ENCODE measurements at places on chromosomes 3 and 15. TPM values are rescaled to one million over a fixed set of nuclear protein-coding genes. Genes with fewer than 3 reads are reported as not detected.

DNA sequence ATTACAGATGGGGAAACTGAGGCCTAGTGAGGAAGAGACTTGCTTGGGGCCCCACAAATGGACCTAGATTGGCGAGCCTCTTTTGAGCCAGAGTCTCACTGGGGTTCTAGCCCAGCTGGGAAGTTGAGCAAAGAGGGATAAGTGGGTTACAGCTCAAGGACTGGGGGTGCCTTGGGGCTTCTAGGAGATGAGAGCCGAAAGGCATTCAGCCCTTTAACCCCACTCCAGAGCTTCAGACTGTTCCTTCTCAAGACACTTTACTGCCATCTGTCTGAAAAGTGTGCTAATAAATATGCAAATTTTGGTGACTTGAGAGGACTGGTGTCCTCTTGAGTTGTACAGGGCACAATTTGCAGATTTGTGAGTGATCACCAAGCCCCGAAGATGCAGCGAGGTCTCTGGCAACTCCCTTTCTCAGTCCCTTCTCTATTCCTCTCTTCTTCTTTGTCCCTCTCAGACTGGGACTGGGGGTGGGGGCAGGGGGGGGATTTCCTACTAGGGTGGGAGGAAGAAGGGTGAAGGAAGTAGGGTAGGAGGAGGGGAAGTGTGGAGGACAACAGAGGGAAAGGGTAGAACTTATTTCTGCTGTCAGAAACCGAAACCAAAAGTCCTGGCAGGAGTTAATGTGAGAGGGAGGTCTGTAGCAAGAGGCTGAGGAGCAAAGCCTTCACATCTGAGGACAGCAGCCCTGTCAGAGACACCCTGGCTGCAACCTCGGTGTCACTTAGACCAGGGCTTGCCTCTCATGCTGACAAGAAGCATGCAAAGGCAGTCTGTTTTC lies 16.2 kb upstream of the ANKDD1A start:
- DNase-seq: peak; percentile 47
- H3K4me1 ChIP-seq: peaks cover 62% of the 10 kb centered on the region
- H3K27ac ChIP-seq: peak overlapping the region; percentile 96
- peak overlapping the region; percentile 86 for H3K4me3 ChIP-seq

GRCh38 chr3:39234651-39235050 lies 42.3 kb upstream of the XIRP1 start:
- no peaks in the 10 kb centered on the region for H3K36me3 ChIP-seq
- H3K4me3 ChIP-seq: no peak overlapping the region
- H3K27me3 ChIP-seq: peaks cover 60% of the 10 kb centered on the region
- DNase-seq: peak; percentile 28

GRCh38 chr15:64452988-64453688 lies 7.2 kb upstream of the ZNF609 start:
- peaks cover 25% of the 10 kb centered on the region for H3K36me3 ChIP-seq
- no peak overlapping the region for H3K4me3 ChIP-seq
- DNase-seq: no peak

DNA sequence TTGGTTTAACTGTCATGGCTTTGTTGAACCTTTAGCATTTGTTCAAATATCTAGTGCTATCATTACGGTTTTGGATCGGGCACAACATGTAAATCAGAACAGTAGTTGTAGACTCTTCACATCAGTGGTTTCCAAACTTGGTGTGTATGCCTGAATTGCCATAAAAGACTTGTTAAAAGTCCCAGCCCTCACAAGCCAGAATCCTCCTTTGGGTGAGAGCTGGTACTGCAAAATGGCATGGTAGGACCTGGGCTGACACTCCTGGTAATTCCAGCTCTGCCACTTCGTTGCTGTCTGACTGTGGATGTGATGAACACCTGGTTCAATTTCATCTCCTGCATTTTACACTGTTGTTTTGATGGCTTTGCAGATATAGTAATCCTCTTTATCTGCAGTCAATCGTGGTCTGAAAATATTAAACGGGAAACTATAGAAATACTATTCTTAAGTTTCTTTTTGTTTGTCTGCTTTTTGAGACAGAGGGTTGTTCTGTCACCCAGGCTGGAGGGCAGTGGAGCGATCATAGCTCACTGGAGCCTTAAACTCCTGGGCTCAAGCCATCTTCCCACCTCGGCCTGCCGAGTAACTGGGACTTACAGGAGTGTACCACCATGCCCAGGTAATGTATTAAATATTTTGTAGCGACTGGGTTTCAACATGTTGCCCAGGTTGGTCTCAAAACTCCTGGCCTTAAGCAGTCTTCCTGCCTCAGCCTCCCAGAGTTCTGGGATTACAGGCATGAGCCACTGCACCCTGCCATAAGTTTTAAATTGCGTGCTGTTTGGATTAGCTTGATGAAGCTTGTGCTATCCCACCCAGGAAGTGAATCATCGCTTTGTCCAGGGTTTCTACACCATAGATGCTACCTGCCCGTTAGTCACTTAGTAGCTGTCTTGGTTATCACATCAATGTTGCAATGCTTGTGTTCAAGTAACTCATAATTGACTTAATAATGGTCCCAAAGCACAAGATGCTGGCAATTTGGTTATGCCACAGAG lies 61.6 kb downstream of the RAB7A start:
- peak overlapping the region; percentile 96 for H3K27ac ChIP-seq
- no peak for DNase-seq
- H3K27me3 ChIP-seq: no peaks in the 10 kb centered on the region
- H3K4me1 ChIP-seq: peaks cover 66% of the 10 kb centered on the region

DNA sequence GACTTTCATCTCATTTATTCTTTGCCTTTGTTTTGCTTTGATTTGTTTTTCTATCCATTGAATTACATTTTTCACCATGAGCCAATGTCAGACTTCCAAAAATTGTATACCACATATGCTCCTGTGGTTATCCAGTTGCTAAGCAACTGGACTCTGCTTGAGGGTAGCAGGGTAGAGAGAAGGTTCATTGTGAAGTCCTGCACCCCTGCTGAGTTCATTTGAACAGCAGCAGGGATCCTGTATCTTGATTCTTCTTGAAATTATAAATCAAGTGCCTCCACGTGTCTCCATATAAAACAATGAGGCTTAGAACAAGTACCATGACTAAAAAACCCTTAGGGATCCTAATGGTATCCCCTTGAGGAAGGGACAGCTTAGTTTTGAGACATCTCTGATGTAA lies 449.3 kb downstream of the ROBO2 start:
- DNase-seq: no peak
- no peak overlapping the region for H3K4me3 ChIP-seq
- H3K36me3 ChIP-seq: no peaks in the 10 kb centered on the region

DNA sequence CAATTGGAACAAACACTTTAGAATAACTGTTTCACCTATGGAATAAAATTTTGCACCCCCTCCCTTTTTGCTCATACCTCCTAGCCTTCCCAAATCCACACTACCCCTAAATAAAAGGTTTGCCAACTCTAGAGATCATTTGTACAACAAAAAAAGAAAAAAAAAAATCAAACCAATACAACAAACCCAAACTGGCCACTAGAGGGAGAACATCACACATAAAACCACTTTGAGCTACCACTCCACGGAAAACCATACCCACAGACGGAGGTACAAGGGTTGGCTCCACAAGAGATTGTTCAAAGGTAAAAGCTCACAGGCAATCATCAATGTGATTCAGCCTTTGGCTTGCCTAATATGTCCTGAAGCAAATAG lies 47.6 kb downstream of the SETMAR start:
- peak overlapping the region; percentile 43 for H3K4me3 ChIP-seq
- H3K4me1 ChIP-seq: peaks cover 23% of the 10 kb centered on the region
- H3K36me3 ChIP-seq: no peaks in the 10 kb centered on the region
- peak overlapping the region; percentile 74 for H3K27ac ChIP-seq
- peak; percentile 27 for DNase-seq

GRCh38 chr3:126292318-126293070 lies 64.7 kb downstream of the KLF15 start:
- no peak overlapping the region for H3K27ac ChIP-seq
- H3K27me3 ChIP-seq: peaks cover 32% of the 10 kb centered on the region
- no peaks in the 10 kb centered on the region for H3K36me3 ChIP-seq
- no peak overlapping the region for H3K4me3 ChIP-seq
- no peak for DNase-seq

DNA sequence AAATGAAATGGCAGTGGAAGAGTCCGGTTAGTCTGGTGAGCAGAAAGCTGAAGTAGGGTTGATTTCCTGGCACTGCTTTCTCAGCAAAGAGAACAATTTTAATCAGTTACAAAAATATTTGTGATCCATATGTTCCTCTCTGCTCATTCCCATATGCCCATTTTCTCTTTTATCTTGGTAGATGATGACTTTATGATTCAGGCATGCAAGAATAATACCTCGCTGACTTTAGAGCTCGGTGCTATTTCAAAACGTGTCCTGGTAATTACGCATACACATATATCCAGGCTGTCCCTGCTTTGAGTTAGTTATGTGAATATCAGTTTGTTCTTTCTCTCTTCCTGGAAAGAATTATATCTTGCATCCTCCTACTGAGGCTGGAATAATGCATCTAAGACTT lies 38.5 kb downstream of the ARPP21 start:
- no peaks in the 10 kb centered on the region for H3K4me1 ChIP-seq
- H3K27ac ChIP-seq: no peak overlapping the region
- no peak overlapping the region for H3K4me3 ChIP-seq
- H3K27me3 ChIP-seq: no peaks in the 10 kb centered on the region
- no peaks in the 10 kb centered on the region for H3K36me3 ChIP-seq
- DNase-seq: no peak

DNA sequence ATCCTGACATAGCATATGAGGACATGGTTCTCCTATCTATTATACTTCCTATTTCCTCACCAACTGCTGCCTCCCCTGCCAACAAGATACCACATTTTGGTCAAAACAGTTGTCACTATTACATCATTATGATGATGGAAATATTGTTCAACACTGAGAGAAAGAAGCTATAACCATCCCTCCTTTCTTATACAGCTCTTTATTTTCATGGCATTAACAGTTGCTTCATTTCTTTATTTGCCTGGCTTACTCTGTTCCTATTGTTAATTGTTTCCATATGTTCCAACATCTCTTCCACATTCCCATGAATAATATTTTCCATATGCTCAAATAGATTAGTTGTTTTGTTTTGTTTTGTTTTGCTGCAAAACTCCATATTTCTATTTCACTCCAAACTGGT lies 40.8 kb upstream of the FILIP1L start:
- no peaks in the 10 kb centered on the region for H3K27me3 ChIP-seq
- no peak overlapping the region for H3K4me3 ChIP-seq
- H3K4me1 ChIP-seq: peaks cover 6% of the 10 kb centered on the region
- H3K27ac ChIP-seq: no peak overlapping the region
- no peak for DNase-seq

DNA sequence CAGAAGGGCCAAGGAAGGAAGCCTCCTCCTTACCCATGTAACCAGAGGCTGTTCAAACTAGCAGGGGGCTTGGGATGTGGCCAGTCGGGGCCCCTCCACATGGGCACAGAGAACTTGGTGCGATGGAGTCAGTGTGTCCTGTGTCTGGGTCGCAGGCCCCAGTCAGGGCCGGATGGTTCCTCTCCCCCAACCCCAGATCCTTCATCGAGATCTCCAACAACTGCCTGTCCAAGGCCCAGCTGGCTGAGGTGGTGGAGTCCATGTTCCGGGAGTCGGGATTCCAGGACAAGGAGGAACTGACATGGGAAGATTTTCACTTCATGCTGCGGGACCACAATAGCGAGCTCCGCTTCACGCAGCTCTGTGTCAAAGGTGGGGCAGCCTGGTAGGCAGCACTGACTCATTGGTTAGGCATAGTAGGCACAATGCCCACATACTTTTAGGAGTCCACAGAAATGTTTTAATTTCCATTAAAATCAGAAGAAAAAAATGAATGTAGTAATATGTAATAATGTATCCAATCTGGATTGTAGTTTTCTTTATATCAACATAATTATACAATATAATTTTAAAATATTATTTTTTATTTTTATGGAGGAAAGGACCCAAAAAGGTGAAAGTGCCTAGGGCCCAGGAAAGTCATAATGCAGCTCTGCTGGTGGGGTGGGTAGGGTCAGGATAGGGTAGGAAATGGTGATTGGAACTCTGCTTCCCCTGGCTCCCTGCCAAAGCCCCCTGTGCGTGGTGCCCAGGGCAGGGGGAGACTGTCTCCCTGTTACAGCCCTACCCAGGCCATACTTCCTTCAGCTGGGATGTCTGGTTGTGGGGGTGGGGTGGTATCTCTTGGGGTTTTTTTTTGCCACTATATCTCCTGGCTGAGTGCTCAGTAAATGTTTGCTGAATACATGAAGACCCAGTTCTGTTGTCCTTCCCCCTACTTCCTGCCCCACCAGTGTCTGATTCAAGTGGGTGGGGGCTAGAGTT lies 18.6 kb downstream of the DUOX1 start:
- no peaks in the 10 kb centered on the region for H3K27me3 ChIP-seq
- no peaks in the 10 kb centered on the region for H3K4me1 ChIP-seq
- H3K4me3 ChIP-seq: no peak overlapping the region
- no peak overlapping the region for H3K27ac ChIP-seq

- H3K27me3 ChIP-seq: peaks cover 23% of the 10 kb centered on the region
- peaks cover 2% of the 10 kb centered on the region for H3K4me1 ChIP-seq
- no peak overlapping the region for H3K27ac ChIP-seq
- no peaks in the 10 kb centered on the region for H3K36me3 ChIP-seq
- H3K4me3 ChIP-seq: no peak overlapping the region
- DNase-seq: no peak
Observed at GRCh38 chr3:45817831-45818522, 21.6 kb upstream of the SLC6A20 start.

DNA sequence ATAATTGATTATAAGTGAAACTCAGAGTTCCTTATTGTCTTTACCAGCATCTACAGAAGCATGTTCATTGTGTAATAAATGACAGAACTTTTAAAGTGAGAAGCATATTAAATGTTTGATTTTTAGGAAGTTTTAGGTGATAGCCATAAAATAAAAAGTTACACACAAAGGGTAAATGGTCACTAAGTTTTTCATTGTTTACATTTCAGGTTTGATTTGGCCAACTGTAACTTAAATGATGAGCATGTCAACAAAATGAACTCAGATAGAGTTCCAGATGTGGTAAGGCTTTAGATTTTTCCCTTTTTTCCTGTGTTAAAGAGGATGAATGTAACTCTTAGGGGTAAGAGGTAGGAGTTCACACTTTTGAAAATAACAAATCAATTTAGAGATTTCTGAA lies 25.9 kb downstream of the NMD3 start:
- H3K4me1 ChIP-seq: no peaks in the 10 kb centered on the region
- H3K36me3 ChIP-seq: peaks cover 55% of the 10 kb centered on the region
- H3K27ac ChIP-seq: no peak overlapping the region

RBP2 gene
- total RNA-seq: not detected

GHSR gene
- total RNA-seq: not detected

LNP1 gene
- 2.0 TPM for total RNA-seq

ESYT3 gene
- total RNA-seq: 0.09 TPM

CLDN11 gene
- 0.18 TPM for total RNA-seq

AGBL1 gene
- 0.14 TPM for total RNA-seq

ERICH6 gene
- total RNA-seq: 0.39 TPM

FETUB gene
- not detected for total RNA-seq

TRH gene
- not detected for total RNA-seq

AP3B2 gene
- total RNA-seq: not detected

MOBP gene
- total RNA-seq: 0.14 TPM

Measured in activated T-helper 2 cell treated with anti-CD3 and anti-CD28 coated beads, Interferon-gamma antibody, Interleukin-2, Interleukin-4, amounts not matched to agents 10 μg/mL and 5 μg/mL and 100 μg/mL, durations not matched to agents 14 hours and 24 hours and 36 hours (primary cell).